ENCODE measurements at places on chromosomes 7 and 10. TPM values are rescaled to one million over a fixed set of nuclear protein-coding genes. Genes with fewer than 3 reads are reported as not detected.
A peak's percentile ranks its signal among the peaks of the same experiment; 100 is the strongest.

Gene SLC18A3
- not detected for total RNA-seq

Gene FGFR2
- total RNA-seq = 84.0 TPM

Gene DGKB
- total RNA-seq = 5.5 TPM

Gene ERVW-1
- not detected for total RNA-seq

Gene CCDC172
- not detected for total RNA-seq

Gene MYL10
- total RNA-seq = not detected

Gene LRIT1
- total RNA-seq = not detected

Gene GNGT1
- not detected for total RNA-seq

Gene CALHM1
- total RNA-seq = not detected

Gene NEBL
- 1.2 TPM for total RNA-seq

DNA sequence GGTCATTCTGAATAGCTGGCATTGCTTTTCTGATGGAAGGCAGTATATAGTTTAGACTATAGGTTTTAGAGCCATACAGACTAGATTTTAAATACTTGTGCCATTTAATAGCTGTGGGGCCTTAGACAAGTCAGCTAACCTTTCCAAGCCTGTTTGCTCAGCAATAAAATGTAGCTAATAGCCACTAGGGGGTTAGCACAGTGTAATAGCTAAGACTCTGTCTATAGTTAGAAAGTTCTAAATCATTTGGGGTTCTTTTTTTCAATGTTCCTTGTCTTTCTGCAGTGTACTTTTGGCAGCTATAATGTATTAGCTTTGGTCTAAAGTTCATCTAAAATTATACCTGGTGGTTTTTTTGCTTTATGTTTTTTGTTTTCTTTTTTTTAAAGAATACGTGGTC, 7.5 kb upstream of the KIFBP start:
- DNase-seq = no peak

DNA sequence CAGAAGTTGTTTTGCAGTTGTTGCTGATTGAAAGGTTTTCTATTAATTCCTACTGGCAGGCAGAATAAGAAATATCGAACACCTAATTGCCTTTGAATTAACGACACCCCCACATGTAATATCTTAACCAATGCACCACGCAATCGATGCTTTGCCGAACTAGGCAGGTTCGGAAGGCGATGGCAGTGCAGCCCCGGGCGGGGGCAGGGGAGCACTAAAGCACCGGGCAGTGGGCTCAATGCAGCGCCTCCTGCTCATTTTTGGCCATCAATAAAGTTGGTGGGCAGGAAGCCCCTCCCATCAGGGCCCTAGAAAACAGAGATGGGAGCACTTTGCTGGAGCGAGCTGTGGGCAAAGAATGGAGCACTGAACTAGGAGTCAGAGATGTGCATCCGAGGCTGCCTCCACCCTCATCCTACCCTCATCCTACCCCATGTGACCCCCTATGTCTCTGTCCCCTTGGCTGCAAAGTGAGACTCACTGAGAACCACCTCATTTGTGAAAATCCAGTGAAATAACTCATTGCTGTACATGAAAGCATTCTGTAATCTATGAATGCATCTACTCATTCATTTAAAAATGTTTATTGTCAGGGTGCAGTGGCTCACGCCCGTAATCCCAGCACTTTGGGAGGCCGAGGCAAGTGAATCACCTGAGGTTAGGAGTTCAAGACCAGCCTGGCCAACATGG, 19.6 kb upstream of the CHST15 start:
- DNase-seq = no peak

DNA sequence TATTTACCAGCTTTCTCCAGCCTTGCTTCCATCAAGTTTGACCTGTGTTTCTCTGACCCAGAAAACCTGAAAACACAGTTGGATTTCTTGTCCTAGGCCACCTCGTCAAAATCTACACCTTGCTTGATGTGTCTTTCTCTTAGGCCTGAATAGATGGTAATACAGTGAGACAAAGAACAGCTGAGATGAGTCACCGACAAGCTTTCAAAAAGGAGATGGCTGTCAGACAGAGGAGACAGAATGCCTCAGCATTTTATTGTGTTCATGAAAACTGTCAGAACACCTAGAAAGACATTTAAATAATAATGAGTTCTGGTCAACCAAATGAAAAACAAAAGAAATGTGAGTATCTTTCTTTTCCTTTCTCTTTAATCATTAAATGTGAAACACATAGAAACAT, 119.7 kb upstream of the SORCS1 start:
- DNase-seq = no peak

DNA sequence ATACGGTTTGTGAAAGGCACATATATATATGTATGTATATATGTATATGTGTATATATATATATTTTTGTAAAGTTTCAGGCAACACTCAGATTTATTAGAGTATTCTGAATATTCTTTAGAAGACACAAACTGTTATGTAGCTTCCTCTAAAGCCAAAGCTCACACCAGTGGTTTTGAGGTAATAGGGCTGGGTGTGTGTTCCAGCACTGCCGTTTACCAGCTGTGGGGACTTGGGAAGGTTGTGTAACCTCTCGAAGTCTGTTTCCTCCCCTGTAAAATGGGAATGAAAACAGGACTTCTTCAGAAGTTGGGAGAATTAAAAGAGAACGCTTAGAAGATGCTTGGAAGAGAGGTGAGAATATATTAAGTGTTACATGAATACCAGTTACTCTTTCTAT, 94.8 kb downstream of the PRPF18 start:
- no peak for DNase-seq

DNA sequence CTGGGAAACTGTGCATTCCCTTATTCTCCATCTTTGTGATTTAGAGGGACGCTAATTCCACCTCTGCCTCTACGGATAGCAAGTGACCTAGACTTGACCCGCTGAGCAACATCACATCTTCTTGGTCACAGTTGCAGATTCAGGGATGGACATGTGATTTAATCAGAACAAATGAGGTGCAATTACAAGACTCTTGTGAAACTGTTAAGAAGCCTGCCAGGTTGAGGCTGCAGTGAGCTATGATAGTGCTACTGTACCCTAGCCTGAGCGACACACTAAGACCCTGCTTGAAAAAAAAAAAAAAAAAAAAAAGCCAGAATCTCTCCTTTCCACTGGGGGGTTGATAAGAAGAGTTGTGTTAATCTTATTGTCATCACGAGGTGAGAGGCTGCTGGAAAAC, 14.4 kb downstream of the MPLKIP start:
- DNase-seq = no peak

DNA sequence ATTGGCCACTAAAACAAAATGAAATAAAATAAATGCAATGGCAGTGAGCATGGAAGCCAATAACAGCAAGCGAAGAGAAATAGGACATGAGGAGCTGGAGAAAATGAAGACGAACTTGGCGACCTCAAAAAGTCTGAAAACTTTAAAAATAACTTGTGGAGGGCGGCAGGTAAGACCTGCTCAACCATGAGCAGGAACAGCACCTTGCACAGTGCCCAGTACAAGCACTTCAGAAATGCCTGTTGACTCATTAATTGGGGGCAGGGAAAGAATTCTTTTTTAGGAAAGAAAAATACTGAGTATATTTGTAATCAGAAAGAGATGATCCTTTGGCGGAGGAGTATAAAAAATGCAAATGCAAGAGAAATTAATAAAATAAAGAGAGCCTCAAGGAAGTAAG, 78.0 kb downstream of the XPNPEP1 start:
- no peak for DNase-seq

GRCh38 chr7:47439181-47439667, 142.7 kb downstream of the TNS3 start:
- DNase-seq = no peak

DNA sequence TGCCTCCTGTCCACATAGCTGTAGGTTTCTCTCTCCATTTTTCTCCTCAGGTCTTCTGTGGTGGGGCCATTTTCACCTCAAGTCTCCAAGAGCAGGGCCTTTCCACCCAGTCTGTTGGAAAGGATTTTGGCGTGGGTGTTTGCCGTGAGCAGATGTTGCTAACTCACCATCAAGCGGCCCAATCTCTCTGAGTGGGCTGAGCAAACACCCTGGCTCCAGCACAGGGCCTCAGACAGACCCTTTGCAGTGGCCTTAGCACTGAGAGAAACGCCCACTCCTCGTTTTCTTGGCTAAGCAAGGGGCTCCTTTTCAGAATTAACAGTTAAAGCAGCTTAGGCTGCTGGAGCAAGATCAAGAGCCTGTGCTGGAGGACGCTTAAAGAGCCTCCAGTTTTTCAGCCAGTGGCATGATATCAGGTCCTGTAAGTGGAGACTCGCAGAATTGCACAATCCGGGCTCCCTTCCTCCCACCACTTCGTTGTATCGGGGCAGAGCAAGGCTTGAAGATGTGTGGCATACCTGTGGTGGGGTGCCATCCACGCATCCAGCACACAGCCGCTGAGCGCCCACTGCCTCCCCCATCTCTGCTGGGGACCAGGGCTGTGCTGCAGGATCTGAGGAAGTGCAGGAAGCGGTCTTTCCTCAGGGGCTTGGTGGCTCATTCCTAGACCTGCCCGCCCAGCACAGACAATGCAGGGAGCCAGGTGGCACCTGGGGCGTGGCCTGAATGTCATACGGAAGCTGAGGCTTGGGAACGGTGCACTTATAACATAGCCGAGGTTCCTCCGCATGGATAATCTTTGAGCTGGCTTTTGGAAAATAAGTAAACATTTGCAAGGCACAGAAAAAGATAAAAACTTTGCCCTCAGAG, 142.7 kb downstream of the ADARB2 start:
- no peak for DNase-seq

GRCh38 chr7:36171503-36171902, 18.4 kb downstream of the EEPD1 start:
- DNase-seq = no peak

DNA sequence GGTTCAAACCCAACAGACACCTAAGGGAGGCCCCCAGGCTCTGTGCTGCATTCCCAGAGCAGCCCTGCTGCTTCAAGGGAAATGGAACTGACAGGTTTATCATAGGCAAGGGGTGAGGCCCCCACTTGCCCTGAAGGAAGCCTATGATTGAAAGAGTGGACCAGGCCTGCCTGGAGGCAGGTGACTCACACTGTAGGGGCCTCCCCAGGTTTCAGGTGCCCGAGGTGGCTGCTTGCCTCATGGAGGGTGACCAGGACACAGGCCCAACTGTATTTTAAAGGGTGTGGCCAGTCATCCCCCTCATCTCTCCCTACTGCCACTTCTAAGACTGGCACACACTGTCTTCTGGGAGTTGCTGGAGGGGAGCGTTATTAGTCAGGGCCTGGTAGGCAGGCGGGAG, 85.4 kb downstream of the ATXN7L1 start:
- no peak for DNase-seq

DNA sequence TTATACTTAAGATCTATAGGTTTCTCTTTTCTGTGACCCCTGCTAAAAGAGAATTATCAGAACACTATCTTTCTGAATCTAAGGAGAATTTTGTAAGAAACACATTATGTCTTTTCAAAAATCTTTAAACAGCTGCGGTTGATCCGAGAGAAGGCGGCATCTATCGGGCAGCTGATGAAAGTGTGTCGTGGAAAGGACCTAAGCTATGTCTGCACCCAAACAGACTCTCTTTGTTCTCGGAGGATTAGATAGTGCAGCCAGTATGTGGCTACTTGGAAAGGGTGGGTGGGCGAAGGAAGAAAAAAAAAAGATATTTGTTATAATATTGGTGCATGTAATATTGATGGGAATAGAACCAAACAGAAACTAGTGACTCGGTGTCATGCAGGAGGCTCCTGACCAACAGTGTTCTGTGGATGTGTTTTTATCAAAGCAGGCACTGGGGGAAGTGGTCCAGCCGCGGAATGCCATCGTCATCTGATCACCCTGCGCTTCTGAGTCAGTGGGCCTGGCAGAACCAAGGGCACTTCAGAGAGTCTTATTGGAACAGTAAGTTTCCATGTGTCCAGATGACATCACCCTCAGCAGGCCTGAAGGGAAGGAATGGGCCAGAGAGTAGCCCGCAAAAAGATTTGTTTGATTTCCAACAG, 509.7 kb upstream of the AKR1E2 start:
- no peak for DNase-seq

GRCh38 chr10:110903280-110904278, 15.4 kb downstream of the BBIP1 start:
- DNase-seq = no peak

- DNase-seq = no peak
These were observed 123.5 kb upstream of the ZNF32 start for GRCh38 chr10:43772171-43772570.

DNA sequence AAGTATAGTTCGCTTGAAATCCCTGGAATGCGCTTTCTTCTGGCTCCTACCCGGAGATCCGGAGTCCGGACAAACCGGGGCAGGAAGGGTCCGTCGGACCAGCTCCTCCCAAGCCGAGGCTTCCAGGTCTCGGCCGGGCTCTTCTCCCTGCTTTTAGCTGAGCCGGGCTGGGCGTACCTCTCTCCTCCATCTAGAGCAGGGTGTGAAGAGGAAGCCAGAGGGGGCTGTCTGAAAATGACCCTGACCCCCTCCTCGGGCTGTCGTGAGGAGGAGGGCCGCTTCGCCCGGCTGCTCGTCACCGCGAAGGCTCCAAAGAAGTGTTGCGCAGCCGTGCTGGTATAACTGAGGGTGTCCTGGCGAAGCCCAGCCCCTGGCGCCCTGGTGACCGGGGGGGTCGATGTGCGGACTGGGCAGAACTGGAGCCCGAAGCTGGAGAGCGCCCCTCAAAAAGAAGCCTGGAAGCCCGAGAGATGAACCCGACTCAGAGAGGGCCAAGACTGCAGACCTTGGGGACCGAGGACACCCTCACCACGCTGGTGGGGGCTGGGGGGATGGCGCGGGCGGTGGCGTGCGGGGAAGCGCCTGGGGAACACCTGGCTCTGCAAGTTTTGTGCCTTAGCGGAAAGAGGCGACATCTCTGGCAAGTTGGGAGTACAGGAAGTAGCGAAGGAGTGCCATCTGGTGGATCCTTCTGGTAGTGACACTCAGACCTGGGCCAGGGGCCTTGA, 5.7 kb downstream of the KAZALD1 start:
- DNase-seq = peak; percentile 94

DNA sequence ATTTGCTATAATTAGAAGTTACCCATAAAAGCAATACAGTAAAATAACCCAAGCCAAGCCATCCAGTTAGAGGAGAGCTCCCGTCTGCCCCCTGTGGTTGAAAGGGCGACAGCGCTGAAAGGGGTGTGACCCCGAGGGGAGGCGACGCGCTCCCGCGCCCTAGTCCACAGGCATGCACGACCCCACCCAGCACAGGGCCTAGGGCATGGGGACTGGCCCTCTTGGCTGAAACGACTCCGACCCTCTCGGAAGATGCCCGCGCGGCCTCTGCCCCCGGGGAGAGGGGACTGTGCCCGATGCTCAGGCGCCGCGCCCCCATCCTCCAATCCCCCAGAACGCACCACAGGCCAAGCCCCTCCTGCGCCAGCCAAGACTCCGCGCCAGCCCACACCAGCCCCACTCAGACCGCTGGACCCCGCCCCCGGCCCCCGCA, 64.0 kb downstream of the CSGALNACT2 start:
- DNase-seq = peak; percentile 26
